ENCODE measurements at places on chromosomes 6 and 20.

- DNase-seq, result peak; percentile 17
Observed at GRCh38 chr20:41618807-41619311, 682 bp upstream of the CHD6 start.

DNA sequence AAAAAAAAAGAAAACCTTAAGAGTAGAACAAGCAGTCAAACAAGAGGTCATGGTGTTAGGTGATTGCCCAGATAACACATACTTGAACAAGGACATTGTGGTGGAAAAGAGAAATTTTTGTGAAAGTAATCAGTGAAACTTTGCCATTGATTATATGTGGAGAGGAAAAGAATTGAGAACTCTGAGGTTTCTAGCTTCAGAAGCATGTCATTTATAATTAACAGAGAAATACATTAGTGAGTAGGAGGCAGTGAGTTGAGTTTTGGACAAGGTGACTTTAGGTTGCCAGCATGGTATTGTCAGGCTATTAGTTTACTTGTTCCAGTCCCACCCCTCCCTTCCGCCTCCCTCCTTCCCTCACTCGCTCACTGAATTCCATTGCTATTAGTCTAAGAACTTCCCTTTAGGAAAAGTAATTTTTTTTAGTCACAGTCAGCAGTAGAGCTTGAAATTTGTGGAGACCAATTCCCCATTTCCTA is 17.2 kb downstream of the TAB2 start:
- peak; percentile 51 for DNase-seq

DNA sequence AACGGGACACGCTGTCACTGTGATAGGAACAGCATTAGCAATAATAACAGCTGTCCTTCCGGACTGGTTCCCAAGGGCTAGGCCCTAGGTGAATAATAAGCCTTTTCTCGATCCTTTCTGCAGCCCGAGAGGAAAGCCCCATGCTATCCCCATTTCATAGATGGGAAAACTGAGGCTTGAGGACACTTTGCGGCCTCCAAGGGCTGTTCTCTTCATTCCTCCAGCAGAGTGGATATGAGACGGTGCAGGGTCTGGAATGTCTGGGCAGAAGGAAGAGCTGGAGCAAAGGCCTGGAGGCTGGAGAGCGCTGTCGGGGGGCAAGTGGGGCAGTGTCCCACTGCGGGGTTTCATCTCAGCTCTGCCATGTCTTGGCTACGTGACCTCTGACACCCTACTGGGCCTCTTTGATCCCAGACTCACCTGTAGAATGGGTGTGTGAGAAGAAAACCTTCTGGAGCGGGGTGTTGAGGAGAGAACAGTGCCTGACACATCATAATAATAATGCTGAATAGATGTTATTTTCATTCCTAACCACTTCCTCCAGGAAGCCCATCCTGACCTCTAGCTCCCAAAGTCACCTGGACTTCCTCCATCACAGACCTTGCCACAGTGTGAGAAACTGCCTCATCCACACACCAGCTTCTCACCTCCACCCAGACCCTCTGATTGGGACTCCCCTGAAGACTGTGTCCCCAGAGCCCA is 74.8 kb downstream of the CEBPB start:
- DNase-seq, result no peak

DNA sequence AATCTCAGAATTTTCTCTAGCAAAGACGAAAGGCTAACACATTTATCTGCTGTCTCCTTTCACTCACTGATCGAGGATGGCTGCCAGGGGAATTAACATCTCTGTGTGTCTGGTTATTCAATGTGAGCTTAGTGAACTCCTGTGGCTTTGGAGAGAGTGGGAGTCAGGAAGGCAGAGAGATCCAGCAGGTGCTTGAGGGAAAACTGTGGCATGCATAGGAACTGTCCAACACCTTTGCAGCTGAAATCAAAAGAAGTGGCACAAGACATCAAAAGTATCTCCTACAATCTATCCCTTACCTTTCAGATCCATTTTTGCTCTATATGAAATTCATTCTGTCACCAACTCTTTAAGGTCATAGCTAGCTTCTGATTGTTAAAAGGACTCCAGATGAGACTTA is 11.8 kb upstream of the FAM184A start:
- peak; percentile 59 for DNase-seq

DNA sequence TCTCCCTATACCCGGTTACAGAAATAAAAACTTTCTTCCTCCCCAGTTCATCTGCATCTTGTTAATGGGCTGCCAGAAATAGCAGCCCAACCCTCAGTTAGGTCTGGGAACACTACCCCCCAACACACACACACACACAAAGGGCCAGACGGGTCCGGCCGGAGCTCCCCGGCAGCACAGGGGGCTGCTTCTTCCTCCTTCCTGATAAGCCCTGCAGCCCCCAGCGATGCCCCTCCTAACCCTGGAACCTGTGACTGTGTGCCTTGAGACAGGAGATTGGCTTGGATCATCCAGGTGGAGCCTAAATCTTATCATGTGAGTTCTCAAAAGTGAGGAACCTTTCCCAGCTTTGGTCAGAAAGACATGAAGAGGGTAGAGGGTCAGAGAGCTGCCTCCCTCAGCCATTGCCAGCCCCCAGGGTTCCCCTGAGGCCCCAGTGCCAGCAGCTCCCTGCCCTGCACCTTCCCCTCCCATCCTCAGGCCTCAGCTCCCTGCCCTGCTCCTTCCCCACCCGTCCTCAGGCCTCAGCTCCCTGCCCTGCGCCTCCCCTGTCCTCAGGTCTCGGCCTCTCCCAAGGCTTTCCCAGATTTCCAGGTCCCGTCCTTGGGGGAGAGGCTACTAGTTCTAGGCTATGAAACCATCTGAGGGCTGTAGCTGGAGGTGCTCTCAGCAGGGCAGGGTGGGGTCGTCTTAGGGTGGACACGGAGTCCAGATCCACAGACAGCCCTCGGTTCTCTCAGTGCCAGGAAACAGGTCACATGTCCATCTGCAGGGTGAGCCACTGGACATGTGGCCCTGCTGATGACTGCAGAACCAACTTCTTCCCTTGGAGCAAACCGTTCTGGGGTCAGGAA is 34.5 kb upstream of the CST7 start:
- no peak for DNase-seq

DNA sequence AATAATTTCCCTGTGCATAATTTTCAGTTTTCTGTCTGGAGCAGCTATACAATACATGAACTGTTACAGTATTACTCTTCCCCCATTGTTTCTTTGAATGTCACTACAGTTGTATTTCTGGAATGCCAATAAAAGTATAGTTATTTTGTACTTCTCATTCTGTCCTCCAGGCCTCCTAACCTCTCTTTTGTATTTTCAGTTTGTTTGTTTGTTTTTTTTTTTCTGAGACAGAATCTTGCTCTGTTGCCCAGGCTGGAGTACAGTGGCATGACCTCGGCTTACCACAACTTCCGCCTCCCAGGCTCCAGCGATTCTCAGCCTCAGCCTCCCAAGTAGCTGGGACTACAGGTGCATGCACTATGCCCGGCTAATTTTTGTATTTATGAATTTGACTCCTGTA is 16.8 kb upstream of the ARID1B start:
- DNase-seq, result no peak

DNA sequence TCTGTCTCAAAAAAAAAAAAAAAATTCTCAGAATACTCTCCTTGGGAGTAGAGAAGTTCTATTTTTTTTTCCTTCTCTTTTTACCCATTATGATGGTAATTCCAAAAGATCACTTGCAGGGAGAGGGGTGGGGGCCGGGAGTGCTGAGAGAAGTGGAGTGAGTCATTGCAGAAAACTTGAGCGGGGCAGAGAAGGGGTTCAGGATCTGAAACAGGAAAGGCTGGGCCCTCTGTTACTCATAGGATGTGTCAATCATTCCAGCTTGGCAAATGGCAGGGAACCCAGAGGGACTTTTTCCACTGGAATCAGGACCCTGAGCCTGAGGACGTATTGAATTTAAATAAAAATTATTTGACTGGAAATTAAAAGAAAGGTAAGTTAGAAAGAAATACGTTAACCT is 111.4 kb upstream of the ARMC2 start:
- DNase-seq, result peak; percentile 77

DNA sequence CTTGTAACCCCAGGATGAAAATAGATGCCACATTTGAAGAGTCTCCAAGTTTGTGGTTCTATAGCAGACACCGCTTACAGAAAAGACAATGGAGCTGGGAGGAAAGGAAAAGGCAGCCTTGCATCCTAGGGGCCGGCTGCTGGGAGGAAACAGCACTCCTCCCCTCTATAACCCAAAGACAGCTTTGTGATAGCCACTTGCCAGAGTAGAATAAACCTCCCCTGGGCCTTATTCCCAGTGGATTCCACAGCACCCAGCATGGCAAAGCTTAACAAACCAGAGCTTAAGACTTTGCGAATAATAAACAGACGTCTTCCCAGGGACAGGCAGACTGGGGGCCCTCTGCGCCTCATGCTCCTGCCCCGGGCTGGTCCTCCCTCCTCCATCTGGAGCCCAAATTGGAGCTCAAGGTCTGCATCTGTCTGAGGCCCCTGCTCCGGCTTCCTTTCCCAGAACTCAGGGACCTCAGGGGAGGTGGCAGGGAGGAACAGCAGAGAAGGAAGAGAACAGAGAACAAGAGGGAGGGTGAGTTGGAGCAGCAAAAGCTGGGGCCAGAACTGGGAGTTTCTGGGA is 8.8 kb upstream of the TAF8 start:
- DNase-seq, result peak; percentile 65

- peak; percentile 76 for DNase-seq
Observed at GRCh38 chr20:9035126-9035525, 33.8 kb upstream of the PLCB4 start.

GRCh38 chr6:34149831-34150400 is 4.0 kb upstream of the GRM4 start:
- DNase-seq, result no peak

DNA sequence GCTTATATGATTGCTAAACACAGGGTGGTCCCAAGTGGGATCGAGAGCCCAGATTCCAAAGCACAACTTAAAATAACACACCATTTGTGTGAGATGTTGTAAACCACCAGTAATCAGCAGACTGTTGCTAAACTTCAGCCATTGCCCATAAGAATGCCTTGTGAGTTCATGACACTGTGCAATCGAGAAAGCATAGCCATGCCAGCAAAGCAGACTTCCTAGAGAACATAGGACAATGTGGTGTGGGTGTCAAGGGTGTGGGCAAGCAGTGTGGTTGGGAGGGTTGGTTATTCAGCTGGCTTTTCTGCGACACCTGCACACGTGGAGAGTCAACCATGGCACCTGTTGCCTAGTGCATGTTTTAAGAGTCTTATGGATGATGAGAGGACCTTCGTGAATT is 16.1 kb upstream of the CALHM6 start:
- DNase-seq, result peak; percentile 94

- peak; percentile 66 for DNase-seq
Observed at GRCh38 chr6:144897441-144897921, 612.3 kb downstream of the UTRN start.

DNA sequence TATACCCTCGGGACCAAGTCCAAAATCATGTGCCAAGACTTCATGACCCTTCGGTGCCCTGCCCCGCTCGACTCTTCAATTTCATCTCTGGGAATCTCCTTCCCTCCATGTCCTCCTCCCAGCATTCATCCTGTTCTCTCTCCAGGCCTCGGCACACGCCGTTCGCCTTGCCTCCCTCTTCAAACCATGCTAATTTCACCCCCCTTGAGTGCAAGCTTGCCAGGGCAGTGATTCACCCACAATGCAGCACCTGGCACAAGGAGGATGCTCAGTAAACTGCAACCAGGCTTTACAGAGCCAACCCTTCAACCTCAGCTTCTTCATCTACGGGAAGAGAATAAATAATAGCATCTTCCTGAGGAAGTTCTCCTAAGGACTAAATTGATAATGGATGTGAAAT is 4.1 kb downstream of the KCNS1 start:
- DNase-seq, result no peak

DNA sequence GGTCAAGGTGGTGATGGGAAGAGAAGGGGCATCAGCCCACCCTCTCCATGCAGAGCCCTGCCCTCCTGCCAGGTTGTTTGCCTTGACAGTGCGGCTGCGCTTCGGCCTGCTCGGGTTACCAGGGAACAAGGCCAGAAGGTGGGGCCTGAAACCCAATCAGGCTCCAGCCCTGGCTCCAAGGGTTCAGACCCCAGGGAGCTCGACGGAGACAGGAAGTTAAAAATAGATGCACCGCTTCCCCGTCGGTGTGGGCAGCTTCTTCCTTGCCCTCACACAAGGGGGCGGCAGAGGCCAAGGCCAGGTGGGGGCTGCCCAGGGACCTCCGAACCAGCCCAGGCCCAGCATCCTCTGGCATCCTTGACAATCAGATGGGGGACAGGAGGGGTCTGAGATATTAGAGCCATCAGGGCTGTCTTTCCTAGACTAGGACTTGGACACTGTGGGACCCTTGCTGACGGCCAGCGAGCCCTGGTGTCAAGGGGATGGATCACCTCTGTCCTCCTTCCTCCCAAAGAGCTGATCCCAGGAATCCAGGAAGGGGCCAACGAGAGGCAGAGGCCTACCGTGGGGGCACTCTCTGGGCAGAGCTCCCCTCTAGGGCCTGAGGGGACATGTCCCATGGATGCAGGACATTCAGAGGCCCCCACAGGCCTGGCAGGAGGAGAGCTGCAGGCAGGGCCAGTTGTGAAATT is 65.2 kb downstream of the RIPOR3 start:
- peak; percentile 65 for DNase-seq

GRCh38 chr20:57980506-57980905 is 247.9 kb downstream of the ANKRD60 start:
- no peak for DNase-seq

GRCh38 chr6:155828989-155829388 is 373.4 kb upstream of the NOX3 start:
- no peak for DNase-seq

DNA sequence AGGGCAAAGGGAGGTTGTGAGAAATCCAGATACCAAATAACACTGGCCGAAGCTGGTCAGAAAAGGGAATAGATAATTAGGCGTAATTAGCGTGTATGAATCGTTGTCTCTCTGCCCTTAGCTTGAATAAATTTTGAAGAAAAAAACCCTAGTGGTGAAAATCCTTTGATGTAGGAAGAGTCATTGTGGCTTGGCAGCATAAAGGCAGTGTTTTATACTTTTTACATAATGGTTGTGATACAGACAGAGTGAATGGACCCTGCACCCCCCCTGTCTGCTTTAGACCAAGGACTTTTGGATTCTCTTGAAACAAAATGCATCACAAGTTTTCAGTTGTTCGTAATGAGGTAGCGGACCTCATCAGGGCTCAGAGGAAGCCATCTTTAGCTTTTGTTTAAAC is 126.5 kb downstream of the AFG1L start:
- no peak for DNase-seq

Data from myocyte (in vitro differentiated cells).